Adrenal gland (tissue), 19 donors: ENCODE measurements at places on chromosomes 7 and 10. TPM values are rescaled to one million over a fixed set of nuclear protein-coding genes. Genes with fewer than 3 reads are reported as not detected.

Gene ARHGAP21
- 130 TPM for total RNA-seq

Gene MYH16
- total RNA-seq, result not detected

Gene DPP6
- 5.2 TPM for total RNA-seq

Gene PNLIPRP3
- not detected for total RNA-seq

Gene ZNF679
- not detected for total RNA-seq

DNA sequence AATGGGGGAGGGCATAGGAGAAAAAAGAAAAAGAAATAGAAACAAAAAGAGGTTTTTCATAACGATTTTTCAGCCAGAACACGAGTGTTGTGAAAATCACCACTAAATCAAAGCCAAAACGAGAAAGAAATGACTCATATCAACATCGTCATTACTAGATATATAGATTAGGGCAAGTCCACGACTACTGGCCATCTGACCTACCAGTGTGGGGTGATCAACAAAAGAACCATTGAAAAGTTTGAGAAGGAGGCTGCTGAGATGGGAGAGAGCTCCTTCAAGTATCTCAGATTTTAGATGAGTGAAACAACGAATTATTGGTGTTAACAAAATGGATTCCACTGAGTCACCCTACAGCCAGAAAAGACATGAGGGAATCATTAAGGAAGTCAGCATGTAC, 33.5 kb upstream of the ABCB5 start:
- DNase-seq, result no peak
- no peak overlapping the region for H3K4me3 ChIP-seq
- H3K27ac ChIP-seq, result no peak overlapping the region

GRCh38 chr10:7231509-7232414, 179.1 kb downstream of the SFMBT2 start:
- no peaks in the 10 kb centered on the region for H3K27me3 ChIP-seq
- peak overlapping the region; percentile 5 for H3K27ac ChIP-seq
- no peak for DNase-seq

- H3K4me1 ChIP-seq, result peaks cover 17% of the 10 kb centered on the region
- H3K27me3 ChIP-seq, result no peaks in the 10 kb centered on the region
- no peaks in the 10 kb centered on the region for H3K36me3 ChIP-seq
- H3K4me3 ChIP-seq, result no peak overlapping the region
- H3K27ac ChIP-seq, result no peak overlapping the region
Measured at GRCh38 chr10:78966844-78967488, 101.8 kb upstream of the ZMIZ1 start.

- H3K4me3 ChIP-seq, result no peak overlapping the region
- no peaks in the 10 kb centered on the region for H3K27me3 ChIP-seq
- H3K36me3 ChIP-seq, result no peaks in the 10 kb centered on the region
- H3K27ac ChIP-seq, result no peak overlapping the region
- no peaks in the 10 kb centered on the region for H3K4me1 ChIP-seq
- peak; percentile 43 for DNase-seq
Measured at GRCh38 chr7:135316648-135317313, 83.1 kb downstream of the STRA8 start.

DNA sequence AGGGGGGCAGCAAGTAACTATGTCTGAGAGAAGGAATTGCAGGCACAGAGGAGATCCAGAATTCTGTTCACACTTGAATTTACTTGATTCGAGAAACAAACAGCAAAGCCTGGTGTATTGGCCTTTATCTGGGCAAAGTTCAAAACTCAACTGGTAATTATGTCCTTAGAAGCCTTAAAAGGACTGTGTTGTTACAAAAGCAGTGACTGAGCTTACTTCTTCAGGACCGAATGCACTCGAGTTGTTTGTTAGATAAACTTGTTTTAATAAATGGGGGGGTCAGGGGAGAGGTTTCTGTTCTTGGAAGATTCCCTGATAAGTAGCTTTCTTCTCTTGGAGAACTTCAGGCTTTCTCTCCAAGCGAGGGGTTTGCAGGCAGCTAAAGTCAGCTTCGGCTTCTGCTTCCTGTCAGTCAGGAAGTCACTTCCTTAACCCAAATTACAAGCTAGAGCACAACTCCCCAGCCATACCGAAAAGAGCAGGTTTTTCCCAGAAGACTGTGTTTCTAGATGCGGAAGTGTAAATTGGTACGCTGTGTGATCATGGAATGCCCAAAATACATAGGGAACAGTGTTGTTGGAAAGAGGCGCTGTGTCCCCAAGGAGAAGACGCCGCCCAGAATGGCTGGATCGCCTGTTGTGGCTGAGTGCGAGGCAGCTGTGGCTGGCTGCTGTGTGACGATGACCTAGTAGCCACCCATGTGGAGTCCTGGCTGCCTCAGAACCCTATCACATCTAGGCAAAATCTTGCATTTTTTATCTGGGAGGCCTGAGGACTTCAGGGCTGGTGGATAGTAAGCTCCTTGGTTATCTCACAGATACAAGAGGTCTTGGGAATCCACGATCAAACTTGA, 110.4 kb downstream of the TCF7L2 start:
- no peaks in the 10 kb centered on the region for H3K27me3 ChIP-seq
- no peak overlapping the region for H3K4me3 ChIP-seq
- peak overlapping the region; percentile 19 for H3K27ac ChIP-seq
- no peak for DNase-seq

DNA sequence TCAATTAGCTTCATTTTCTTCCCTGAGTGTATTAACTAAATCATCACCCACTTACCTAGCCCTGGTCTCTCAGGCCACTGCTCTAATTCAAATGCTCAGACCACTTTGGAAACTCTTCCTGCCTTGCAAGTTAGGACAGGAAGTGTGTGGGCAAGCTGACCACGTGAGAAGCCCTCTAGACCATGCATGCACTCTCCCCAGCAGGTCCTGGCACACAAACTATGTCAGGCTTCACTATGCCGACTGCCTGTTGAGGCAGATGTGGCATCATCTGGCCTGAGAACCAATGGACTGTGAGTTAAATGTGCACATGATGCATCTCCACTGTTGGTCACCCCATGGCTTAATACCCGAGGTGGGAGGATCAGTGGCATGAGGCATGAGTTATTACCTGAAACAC, 439.6 kb downstream of the GRID1 start:
- no peaks in the 10 kb centered on the region for H3K27me3 ChIP-seq
- H3K4me3 ChIP-seq, result no peak overlapping the region
- no peak for DNase-seq
- no peaks in the 10 kb centered on the region for H3K36me3 ChIP-seq
- H3K27ac ChIP-seq, result no peak overlapping the region
- no peaks in the 10 kb centered on the region for H3K4me1 ChIP-seq

DNA sequence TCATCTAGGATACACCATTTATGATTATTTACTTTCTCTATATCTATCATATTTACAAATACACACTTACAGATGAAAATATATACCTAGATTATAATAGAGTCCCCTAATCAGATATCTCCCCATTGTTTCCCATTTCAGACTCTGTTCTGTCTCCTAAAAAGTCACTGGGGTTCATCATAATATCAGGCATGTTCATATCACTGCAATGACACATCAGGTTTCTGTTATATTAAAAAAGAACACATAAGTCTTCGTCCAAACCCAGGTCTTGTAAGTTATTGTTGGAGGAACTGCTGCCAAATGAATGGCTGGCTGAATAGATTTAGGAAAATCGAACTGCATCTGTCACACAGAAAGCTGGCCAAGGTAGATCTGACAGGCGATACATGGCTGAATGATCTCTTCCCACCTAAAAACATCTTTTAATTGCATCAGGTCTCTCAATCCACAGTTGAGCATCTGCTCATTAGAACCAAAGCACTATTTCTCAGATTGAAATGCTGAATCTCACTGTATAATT, 178.7 kb downstream of the CACNA2D1 start:
- no peak overlapping the region for H3K27ac ChIP-seq
- DNase-seq, result no peak
- no peak overlapping the region for H3K4me3 ChIP-seq
- no peaks in the 10 kb centered on the region for H3K36me3 ChIP-seq
